ENCODE measurements at places on chromosomes 3 and 15.
A peak's percentile ranks its signal among the peaks of the same experiment; 100 is the strongest.

DNA sequence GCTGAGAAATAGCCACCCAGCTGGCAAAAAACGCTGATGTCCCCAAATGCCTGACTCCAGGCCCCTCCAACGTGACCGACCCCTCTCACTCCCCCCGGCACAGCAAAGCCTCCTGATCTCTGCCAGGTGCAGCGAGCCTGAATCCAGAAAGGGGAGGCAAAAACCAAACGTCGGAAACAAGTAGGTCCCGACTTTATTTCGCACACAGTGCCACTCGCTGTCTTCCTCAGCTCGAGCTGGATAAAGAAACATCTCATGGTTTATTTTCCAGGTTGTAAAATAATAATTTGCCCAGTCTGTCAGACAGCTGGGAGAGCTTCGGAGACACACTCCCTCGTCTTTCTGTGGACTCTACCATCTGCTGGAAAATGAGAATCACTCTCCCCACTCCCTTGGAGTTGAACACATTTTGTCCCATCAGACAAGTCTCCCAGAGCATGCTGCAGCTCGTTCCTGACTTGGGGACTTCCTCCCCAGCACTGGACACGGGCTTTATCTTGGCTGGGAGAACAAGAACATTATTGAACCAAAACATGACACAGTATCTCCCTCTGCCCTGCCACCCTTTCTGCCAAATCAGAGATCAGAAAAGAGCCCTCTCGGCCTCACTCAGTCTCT is 142.8 kb downstream of the NUP210 start:
- DNase-seq: no peak

DNA sequence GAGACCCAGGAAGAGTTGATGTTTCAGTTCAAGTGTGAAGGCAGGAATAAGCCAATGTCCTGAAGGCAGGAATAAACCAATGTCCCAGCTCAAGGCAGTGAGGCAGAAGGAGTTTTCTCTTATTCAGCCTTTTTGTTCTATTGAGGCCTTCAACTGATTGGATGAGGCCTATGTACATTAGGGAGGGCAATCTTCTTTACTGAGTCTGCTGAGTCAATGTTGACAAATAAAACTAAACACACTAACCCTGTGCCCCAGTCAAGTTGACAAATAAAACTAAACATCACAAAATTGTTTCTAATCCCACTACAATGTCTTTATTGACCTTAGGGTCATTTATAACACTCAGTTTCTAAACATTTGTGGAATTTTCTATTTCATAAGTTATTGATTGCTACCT is 100.0 kb downstream of the CACNA2D3 start:
- no peak for DNase-seq

- DNase-seq: no peak
These were observed 30.5 kb upstream of the NOX5 start for GRCh38 chr15:68983961-68984481.

- no peak for DNase-seq
These were observed 1.7 kb downstream of the TSEN2 start for GRCh38 chr3:12486001-12486400.

- DNase-seq: no peak
These were observed 11.3 kb upstream of the STRA6 start for GRCh38 chr15:74213858-74214284.

DNA sequence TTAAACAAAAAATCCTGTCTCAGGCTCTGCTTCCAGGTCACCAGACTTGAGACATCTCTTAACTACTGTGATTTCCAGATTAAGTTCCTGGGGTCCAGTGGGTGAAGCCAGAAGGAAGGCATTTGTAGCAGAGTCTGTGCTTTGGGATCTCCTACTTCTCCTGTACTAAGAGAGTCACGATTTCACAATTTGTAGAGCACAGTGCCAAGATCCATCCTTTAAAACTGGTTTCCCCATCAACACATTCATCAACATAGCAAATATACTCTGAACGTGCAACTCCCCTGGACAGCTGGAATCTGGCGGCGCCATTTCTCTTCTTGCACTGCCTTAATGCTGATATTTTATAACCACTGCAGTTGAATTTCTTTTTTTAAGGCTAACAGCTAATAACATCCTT is 33.2 kb downstream of the CDCP1 start:
- no peak for DNase-seq

DNA sequence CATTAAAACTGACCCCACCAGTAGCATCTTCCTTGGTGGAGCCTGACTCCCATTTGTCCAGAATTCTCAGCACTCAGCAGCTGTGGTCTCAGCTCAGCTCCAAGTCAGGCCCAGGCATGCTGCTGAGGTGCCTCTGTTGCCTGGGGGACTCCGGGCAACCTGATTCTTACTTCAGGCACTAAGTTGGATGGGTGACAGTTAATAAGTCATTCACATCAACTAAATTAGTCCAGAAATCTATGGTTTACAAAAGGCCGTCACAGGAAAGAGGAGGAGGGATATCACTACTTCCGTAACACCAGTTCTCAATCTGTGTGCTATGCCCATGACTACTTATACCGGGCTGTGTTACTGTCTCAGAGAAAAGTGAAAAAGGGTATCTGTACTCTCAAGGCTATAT is 310.2 kb downstream of the SATB1 start:
- DNase-seq: no peak

- DNase-seq: no peak
These were observed 159.5 kb downstream of the SNRK start for GRCh38 chr3:43445820-43446219.

DNA sequence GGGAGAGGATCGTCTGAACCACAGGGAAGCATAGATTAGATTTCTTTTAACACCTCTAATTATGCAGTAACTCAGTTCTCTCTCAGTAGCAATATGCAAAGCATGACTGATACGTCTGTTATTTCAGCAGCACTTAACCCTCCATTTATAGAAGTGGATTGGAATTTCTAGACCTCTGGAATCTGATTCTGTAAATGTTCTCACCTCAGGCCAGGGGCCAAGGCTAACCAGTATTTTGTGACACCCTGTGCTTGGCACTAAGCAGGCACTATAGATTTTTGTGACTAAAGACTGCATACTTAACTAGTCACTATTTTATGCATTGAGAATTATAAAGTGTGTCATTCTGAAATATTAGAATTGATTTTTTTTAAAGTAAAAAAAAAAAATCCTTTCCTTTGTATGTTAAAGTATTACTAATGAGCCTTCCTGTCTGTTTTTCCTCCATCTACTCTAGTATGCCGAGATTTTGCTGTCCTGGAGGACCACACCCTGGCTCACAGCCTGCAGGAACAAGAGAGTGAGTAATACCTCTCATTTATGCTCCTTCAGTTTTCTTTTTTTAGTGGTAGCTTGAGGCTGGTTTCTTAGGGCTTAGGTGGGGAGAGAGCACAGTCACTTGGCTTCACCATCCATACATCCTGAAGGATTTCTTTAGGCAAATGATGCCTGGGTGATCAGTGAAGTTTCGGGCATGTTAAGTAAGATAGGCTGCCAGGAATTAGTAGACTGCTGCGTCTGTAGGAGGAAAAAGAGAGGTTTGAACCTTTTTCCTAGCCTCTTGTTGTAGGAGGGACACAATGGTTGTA is 26.5 kb upstream of the UTS2B start:
- no peak for DNase-seq

DNA sequence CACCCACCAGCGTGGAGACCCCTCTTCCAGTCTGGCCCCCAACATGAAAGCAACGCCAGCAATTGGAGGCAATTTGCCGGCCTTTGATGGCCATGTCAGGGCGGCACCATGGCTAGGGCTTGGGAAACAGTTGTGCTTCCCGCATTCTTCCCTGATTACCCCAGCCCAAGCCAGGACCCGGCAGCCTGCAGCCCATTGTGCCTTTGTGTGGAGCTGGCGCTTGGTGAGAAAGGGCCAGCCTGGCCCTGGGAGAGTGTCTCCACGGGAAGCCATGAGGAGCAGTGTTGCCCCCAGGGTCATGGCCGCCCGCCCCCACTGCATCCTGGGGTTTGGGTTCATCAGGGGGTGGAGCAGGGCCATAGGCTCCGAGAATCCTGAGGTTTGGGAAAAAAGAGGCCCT is 66.0 kb downstream of the DNAJB8 start:
- DNase-seq: no peak

GRCh38 chr3:161766331-161766730 is 269.7 kb downstream of the OTOL1 start:
- DNase-seq: no peak

- DNase-seq: peak; percentile 60
These were observed 601.4 kb downstream of the CADM2 start for GRCh38 chr3:85560088-85560785.

Data from smooth muscle cell of the brain vasculature (primary cell).